ENCODE measurements at places on chromosomes 7 and 10.

GRCh38 chr7:98869597-98870120, at the start of gene TMEM130:
Gene TMEM130 (minus strand): TSS chr7:98870014. CDS start chr7:98869861, 153 bp downstream.
- no peak for DNase-seq

- no peak for DNase-seq
These were observed 56.2 kb downstream of the ARMC3 start for GRCh38 chr10:22984066-22984465.

GRCh38 chr10:60951272-60951724, 7.3 kb upstream of the RHOBTB1 start:
- DNase-seq: no peak

DNA sequence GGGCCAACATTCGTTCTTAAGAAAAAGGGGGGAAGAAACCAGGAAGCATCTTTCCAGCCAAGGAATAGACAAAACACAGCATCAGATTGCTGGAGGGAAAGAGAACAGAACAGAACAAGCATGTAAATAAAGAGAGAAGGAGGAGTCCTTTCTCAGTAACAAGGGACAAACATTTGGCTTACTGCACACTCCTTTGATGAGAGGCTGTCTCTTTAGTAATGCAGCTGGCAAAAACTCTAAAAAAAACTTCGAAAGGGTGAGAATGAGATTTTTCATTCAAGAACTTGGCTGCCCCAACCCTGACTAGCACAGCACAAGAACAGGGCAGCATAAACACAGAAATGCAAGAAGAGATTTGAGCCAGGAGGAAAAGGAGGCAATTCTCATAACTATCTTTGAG, 38.9 kb upstream of the IL6 start:
- DNase-seq: no peak

DNA sequence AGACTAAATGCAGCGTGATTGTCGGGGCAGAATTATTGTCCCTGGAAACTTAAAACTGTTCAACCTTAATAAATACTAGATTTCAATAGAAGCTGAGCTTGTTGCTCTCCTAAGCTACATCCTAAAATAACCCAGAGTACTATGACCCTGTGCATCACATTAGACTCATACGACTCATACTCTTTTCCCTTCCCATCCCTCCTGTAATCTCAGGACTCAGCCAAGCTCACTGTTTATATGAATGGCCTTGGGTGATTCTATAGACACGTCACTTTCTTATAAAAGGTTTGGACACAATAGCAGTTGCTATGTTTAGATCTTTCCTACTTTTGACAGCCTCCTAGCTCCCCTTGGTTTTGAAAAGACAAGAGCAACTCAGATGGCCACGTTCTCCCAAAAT, 17.2 kb downstream of the TCF7L2 start:
- DNase-seq: no peak

DNA sequence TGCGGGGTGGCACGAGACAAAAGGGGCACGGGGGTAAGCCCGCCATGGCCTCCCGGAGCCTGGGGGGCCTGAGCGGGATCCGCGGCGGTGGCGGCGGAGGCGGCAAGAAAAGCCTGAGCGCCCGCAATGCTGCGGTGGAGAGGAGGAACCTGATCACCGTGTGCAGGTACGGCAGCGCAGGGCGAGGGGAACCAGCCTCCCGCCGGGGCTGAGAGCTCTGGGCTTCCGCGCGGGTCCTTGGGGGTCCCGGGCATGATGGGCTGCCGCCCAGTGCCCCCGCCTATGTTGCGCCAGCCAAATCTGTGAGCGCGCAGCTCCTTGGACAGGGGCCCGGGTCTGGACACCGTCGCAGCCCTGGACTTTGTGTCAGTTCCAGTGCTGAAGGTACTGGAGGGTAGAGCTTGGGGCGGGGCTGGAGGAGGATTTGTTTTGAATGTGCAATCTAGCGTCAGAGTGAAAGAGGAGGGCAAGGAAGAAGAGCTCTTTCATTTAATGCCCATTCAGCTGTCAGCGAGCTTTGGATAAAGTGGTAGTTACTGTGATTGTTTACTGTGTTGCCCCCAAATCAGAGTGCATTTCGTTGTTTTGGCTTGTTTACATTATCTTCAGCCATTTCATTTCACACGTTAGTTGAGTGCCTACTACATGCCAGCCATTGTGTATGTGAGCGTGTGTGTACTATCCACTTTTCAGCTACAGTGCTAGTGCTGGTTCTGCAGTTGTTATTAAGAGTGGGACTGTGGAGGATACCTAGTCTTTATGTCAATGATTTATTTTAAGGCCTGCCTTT, 777 bp downstream of the RUNDC3B start:
- DNase-seq: no peak

DNA sequence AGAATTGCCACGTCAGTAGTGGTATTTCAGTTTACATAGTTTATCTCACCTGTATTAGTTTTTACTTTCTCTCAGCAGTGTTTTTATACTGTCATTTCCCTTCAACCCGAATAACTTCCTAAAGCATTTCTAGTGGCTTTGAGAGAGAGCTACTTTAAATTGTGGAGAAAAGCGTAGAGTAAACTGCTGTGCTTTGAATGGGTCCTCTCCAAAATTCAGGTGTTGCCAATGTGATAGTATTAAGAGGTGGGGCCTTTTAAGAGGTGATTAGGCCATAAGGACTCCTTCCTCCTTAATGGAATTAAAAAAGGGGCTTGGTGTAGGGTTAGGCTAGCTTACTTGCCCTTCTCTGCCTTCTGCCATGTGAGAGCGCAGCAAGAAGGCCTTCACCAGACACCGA, 98.4 kb downstream of the LCOR start:
- no peak for DNase-seq

DNA sequence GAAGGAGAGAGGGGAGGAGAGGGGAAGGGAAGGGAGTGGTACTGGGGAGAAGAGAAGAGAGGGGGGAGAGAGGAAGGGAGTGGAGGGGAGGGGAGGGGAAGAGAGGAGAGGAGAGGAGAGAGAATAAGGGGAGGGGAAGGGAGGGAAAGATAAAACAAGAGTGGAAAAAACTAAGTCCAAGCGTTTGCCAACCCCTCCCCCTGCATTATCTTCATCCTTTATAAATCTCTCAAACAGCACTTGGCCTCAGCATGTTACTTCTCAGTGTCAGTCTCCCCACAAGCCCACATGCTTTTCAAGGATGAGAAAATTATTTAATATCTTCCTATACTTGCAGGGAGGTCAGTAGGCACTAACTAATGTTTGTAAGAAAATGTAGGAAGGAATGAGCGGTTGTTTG, 204.5 kb downstream of the LSM5 start:
- DNase-seq: no peak

GRCh38 chr10:86830043-86830591, 73.7 kb downstream of the BMPR1A start:
- no peak for DNase-seq

- peak; percentile 44 for DNase-seq
These were observed 1.1 kb downstream of the RALA start for GRCh38 chr7:39624442-39624807.

DNA sequence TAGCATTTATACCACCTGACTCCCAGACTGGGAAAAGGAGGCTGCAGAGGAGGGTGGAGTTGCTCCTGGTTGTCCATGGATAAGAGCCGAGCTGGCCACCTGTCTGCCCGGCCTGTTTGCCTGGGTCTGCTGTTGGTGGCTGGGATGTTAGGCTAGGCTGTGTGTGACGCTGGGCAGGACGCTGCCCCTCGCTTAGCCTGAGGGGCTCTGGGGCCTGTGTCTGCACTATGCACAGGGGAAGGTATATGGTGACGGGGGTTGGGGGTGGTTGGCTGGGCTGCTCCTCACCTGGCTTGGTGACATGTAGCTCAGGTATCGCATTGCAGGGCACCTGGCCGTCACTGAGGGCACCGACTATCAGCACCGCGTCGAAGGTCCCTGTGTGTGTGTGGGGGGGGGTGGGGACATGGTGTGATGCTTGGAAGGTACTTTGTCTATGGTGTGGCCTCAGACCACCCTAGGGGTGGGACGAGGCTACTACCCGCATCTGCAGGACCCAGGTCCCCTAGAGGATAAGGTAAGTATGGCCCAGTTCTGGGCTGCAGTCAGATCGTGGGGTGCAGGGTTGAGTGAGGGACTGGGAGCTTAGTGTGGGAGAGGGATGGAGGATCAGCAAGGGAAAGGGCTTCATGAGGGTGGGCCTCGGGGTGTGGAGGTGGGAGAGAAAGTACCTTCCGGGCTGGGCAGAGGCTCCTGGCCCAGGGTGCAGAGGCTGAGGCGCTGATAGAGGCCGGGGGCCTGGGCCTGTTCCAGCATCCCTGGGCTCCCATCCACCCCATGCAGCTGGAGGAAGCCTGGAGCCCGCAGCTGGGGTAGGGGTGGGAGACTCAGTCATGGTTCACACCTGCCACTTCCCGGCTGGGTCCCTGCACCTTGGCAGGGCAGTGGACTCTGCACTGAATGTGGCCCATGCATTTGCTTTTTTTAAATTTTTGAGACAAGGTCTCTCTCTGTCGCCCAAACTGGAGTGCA, 2.3 kb downstream of the METTL27 start:
- DNase-seq: peak; percentile 68

DNA sequence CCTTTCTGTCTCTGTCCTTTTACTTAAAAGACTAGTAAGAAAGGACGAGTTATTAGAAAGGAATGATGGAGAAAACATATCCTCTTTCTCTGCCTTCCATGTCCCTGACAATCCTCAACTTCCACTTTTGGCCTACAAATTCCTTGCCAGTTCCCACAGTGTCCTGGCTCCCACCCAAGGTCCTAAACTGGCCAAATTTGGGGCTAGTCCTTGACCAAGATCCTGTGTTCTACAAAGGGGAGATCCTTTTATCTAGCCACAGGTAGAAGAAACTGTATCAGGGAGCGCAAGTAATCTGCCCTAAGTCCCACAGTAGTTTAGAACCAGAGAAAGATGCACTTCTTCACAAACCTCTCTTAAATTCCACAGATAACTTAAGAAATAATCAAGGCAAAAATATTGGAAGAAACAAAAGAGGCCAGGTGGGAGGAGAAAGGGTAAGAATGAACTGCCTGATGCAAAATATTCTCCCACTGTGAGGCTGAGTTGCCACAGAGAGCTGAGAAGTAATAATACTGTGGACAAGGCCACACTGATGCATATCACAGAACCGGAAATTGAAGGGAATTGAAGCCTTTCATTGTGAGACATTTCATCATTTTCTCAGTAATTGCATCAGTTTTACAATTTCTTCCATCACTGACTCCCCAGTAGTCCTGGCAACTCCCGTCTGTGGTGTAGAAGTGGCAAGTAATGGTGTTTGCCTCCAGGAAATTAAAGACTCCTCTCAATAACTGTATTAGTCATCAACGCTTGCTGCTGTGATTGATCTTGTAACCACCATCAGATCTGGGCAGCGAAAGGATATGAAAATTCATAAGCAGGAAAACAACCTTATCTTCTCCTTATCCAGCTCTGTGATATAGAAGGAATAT, 47.2 kb downstream of the DNAJC12 start:
- peak; percentile 36 for DNase-seq

GRCh38 chr7:55152516-55152915, 133.7 kb downstream of the EGFR start:
- no peak for DNase-seq

DNA sequence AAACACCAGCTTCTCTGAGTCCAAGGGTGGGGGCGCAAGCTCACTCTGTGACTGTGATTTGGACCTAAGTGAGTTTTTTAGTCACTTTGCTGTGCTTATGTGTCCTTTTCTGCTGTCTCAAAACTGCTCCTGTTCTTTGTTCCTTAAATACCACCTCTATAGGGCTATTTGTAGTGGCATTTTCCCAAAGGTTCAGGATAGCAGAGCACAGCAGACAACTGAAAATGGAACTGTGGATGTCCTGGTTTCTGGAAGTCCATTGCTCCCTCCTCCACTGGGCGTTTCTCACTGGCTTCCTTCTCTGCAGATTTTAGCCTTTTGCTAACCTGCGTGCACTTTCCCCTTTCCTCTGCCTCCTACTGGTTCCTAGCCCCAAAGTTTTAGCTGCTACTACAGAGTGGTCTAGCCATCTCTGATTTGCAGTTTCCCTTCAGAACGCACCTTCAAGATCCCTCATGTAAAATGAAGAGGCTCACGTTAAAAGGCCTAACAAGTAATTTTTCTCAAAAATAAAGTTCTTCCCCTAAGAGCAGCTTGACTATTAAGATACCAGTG, 25.6 kb downstream of the BLVRA start:
- no peak for DNase-seq

Measured in NAMALWA (cell line).